ENCODE measurements at places on chromosomes 3 and 15.

GRCh38 chr3:9770276-9770812 lies 597 bp upstream of the CAMK1 start:
- no peak for DNase-seq

GRCh38 chr3:196214783-196215441 lies 1.4 kb upstream of the SLC51A start:
- DNase-seq = no peak

- DNase-seq = no peak
These were observed 108.5 kb downstream of the CYP19A1 start for GRCh38 chr15:51229907-51230330.

GRCh38 chr3:79253704-79254103 lies 514.1 kb downstream of the ROBO1 start:
- DNase-seq = no peak

DNA sequence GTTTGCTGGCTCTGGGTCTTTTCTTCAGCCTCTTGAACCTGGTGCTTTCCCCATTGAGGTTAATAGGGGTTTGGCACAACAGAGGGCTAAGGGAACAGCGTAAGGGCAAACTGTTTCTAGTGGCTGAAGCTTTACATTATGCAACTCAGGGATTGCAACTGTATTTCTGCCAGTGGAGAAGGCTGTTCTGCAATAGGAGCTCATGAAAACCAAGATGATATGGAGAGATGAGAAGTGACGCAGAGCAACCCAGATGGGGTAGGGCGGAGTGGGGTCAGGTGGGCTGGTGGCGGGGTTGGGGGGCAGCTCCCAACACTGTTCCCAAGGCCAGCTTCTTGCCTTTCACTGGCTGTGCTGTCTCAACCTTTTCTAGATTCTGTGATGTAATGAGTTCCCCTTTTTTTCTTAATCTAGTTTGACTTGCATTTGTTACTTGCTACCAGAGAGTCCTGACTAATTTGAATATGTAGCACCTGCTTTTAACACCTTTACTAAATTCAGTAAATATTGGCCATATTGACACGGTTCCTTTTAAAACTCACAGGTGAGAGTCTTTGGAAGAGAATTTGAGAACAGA lies 7.2 kb downstream of the GXYLT2 start:
- DNase-seq = no peak

GRCh38 chr3:112627919-112628466 lies 12.9 kb downstream of the CCDC80 start:
- no peak for DNase-seq

DNA sequence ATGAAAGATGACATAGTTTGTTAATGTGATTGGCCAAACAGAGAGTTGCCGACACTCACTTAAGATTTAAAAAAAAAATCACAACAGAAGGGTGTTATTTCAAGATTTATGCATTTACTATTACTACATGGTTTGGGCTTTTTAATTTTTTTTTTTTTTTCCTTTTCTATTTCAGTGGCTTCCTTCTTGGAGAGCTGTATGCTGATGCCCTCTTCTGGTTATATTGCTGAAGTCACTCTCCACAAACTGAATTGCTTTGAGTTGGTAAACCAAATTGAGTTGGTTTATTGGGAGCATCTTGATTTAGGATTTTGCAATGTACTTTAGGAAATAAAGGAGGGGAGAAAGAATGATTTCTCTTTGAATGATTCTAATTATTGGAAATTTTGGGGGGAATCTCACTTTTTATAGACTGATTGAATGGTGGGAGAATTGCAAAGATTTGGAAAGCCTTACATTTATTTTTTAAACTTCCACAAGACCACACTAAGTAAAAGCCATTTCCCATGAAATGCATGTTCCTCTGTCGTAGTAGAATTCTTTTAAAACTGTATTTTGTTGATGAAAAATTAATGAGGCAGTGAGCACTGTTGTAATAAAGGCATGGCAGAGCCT lies 186.6 kb upstream of the FEZF2 start:
- no peak for DNase-seq

DNA sequence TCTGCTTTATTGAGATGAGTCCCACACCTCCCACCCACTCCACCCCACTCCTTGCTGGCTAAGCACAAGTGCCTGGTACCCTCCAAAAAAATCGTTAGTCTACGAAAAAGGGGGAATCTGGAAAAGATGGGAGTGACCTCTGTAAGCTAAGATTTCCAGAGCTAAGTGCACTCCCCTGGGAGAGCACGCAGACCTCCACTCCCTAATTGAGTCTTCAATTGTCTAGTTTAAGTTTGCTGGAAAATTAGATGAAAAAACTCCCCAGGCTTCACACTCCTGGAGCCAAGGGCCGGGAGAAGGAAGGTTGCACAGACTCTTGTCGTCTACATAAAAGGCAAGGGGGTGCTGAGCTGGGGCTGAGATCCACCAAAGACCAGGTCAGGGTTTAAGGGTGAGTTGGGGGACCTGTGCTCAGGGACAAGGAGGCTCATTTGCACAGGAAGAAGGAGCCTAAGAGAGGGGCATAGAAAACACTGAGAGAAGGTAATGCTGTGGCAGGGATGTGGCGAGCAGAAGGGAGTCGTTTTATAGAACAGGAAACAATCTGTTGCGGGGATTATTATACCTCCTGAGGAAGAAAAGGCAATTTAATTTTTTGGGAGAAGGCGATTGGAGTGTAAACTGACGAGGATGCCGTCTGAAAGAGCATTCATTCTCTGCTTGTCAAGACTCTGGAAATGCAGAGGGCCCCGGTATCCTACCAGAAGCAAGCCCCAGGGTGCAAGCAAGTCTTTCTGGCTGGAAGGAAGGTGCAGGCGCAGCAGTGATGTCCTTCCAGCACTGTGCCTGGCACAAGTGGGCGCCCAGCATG lies 126.5 kb upstream of the DLG1 start:
- peak; percentile 66 for DNase-seq

- DNase-seq = no peak
These were observed 16.5 kb downstream of the VIPR1 start for GRCh38 chr3:42518800-42519567.

GRCh38 chr15:100836501-100836900 lies 43.1 kb upstream of the ALDH1A3 start:
- no peak for DNase-seq

DNA sequence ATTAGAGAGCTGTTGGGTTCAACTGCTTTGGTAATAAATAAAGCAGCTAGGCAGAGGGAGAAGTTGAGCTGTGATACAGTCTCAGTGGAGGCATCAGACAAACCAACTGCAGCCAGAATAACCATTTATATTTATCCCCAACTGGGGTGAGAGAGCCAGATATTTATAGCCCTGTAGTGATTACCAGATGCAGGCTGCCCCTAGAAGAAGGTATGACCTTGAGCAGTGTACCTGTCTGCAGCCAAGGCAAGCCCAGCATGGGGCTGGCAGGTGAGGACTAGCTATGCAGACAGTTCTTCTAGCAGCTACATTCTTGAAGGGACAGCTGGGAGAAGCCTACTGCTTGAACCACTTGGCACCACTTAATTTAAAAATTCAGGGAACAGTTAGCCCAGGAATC lies 144.4 kb upstream of the EPHA3 start:
- no peak for DNase-seq

DNA sequence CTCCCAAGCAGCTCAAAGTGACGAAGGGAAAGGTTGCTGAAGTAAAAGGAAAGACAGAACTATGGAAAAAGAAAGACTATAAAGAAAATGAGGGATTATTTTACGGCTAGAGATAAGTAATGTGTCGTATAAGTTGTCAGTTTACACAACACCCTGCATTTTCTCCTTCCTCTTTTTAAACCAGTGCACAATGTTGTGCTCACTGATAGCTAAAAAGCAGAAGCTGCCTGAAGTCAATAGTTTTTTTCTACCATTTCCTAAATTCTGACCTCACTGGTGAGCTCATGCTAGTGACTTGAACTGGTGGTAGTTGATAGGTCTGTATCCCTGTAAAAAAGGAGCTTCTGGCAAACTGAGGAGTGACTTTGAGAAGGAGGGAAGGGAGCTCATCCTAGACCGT lies 368.6 kb upstream of the GBE1 start:
- DNase-seq = no peak

DNA sequence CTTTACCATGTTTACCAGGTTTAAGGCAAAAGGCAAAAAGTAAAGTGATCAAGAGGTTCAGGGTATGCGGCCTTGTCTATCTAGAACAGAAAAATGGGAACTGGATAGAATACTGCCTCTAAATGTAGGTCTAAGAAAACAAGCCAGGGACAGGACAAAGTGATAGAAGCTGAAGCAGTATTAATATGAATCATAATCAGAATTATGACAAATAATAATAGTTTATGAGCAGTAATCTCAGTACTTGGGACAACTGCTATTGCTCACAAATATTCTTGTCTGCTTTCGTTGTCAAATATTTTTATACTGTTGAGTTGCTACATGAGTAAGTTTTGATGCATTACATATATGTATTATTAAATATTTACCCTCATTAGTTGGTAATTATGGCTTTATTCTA lies 356.9 kb upstream of the RBMS3 start:
- no peak for DNase-seq

- no peak for DNase-seq
These were observed 33.0 kb downstream of the RBPMS2 start for GRCh38 chr15:64742385-64742784.

DNA sequence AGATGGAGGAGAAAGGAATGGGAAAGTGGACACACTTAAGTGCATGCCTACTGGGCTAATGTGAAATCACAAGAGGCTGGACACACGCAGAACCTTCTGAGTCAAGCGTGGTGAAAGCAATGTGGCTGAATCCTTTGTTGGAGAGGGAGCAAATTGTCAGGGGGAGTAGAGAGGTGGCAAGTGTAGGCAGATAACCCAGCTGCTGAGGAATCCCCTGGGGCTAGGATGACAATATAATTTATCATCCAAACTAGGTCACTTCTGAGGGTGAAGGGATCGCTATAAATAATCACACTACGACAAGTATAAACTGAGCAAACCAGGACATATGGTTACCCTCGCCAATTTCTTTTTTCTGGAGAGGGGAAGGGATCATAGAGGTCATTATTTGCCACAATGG lies 28.7 kb downstream of the TAMM41 start:
- DNase-seq = peak; percentile 25

- DNase-seq = no peak
These were observed 422.7 kb upstream of the ALCAM start for GRCh38 chr3:104943974-104944373.

DNA sequence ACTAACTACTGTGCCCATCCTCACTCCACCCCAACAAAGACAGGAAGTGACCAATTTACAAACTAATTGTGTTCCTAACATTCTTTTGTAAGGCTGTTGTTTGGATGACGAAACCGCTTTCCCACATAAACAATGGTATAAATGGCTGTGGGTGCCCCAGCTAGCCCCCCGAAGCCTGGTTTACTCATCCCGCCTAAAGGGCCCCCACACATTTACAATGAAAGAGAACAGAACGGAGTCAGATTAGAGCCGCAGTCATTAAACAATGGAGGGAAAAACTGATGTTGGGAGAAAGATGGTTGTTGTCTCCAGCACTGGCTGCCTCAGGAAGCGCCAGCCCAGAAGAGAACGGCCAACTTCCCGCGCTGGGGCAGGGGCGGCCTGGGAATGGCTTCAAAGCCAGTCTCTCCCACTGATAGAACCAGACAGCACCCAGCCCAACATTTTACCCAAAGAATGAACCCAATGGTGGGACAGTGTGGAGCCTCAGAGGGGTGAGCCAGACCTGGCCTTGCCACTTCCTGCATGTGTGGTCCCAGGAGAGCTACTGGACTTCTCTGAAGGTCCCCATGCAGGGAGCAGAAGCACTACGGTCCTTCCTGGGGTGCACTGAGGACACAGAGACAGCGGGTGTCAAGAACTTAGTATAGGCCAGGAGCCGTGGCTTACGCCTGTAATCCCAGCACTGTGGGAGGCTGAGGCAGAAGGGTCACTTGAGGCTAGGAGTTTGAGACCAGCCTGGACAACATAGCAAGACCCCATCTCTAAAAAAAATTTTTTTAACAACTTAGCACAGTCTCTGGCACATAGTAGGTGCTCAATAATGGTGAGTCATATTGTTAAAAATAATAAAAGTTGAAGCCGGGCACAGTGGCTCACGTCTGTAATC lies 75.8 kb upstream of the GATA2 start:
- DNase-seq = no peak

- peak; percentile 26 for DNase-seq
These were observed 51.2 kb upstream of the SAMMSON start for GRCh38 chr3:69948246-69948862.

GRCh38 chr15:59991834-59992233 lies 12.3 kb upstream of the FOXB1 start:
- DNase-seq = no peak

- DNase-seq = no peak
These were observed 216.1 kb downstream of the WNT5A start for GRCh38 chr3:55270976-55271375.

- DNase-seq = no peak
These were observed 25.5 kb downstream of the CCDC13 start for GRCh38 chr3:42747581-42747980.

- no peak for DNase-seq
These were observed 48.1 kb downstream of the IQSEC1 start for GRCh38 chr3:13025090-13025489.

DNA sequence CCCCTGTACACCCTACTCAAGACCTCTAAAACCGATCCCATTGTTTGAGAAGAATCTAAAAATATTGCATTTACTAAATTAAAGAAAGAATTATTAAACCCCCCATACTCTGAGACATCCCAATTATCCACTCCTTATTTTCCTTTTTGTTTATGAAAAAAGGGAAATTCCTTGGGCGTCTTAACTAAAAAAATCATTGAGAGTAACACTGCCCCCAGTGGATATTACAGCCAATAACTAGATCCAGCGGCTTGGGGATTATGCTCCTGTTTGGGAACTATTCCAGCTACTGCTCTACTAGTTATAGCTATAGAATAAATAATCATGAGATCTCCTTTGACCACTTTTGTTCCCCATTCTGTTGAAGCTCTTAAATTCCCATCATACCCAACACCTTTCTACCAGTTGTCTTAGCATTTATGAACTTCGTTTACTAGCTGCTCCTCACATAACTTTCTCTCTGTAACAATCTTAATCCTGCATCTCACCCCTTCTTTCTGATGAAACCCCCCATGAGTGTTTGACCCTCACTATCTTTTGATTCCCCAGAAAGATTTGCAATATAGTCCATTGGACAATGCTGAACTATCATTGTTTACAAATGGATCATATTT lies 12.7 kb upstream of the CFAP91 start:
- peak; percentile 13 for DNase-seq

DNA sequence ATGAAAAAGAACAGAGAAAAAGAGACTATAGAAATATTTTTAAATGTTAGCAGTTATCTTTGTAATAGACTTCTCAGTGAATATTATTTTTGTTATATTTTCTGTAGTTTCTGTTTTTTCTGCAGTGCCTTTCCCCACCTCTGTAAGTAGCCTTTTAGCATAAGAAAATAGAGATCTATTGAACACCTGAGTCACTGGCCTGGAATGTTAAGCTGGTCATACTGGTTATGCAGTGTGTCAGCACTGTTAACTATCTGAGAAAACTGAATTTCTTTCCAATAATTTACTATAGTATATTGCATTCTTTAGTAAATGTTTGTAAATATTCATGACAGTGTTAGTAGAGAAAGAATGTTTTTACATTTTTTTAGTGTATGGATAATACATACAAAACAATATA lies 79.8 kb downstream of the NECTIN3 start:
- no peak for DNase-seq

- no peak for DNase-seq
These were observed 164.3 kb downstream of the NSMCE3 start for GRCh38 chr15:29105151-29105854.
